ENCODE measurements at places on chromosomes 12 and 14. TPM values are rescaled to one million over a fixed set of nuclear protein-coding genes. Genes with fewer than 3 reads are reported as not detected.

- DNase-seq, result no peak
Measured at GRCh38 chr12:105092336-105092735, 8.1 kb upstream of the ALDH1L2 start.

- no peak for DNase-seq
Measured at GRCh38 chr14:32010604-32011125, 66.4 kb upstream of the ARHGAP5 start.

- DNase-seq, result no peak
Measured at GRCh38 chr12:128818065-128819022, 5.4 kb downstream of the SLC15A4 start.

DNA sequence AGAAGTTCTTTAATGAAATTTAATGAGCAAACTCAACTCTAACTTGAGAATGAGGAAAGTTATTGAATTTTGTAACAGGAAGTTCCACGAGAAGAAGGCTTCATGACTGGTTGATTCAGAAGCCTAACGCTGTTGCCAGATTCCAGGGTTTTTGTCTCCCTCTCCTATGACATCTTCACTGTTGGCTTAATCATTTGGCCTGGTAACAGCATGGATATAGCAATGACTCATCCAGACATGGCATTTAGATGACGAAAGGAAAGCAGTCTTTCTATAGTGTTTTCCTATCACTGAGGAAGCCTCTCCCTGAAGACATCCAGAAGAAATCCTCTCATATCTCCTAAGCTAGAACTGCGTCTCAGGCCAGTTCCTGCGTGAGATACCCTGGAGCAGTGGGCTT, 9.4 kb upstream of the KCNA1 start:
- no peak for DNase-seq

DNA sequence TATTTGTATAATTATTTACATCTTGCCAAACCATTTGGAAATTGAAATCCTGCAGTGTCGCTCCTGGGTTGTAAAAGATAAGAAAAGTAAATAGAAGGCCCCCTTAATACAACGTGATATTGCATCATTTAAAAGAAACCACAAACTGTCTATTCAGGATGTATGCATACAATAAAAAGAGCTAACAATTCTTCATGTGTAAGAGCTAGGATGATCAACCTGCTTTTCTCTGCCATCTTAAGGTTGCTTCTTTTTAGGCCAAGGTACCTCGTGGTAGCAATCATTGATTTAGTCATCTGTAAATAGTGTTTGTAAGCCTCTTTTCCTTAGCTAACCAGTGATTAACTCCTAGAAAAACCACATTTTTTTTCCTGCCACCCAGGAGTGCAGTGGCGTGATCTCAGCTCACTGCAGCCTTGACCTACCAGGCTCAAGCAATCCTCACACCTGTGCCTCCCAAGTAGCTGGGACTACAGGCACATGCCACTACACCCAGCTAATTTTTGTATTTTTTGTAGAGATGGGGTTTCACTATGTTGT, 3.3 kb upstream of the USP44 start:
- DNase-seq, result no peak

- DNase-seq, result no peak
Measured at GRCh38 chr12:26831951-26832821, 808 bp downstream of the ITPR2 start.

Gene CDH24
- total RNA-seq, result 2.4 TPM

Gene NRDE2
- total RNA-seq, result 17.2 TPM
